ENCODE measurements at places on chromosomes 13 and 19. TPM values are rescaled to one million over a fixed set of nuclear protein-coding genes. Genes with fewer than 3 reads are reported as not detected.
A peak's percentile ranks its signal among the peaks of the same experiment; 100 is the strongest.

Gene ZNF470
- total RNA-seq = 4.3 TPM

Gene PRTN3
- total RNA-seq = not detected

Gene TMEM86B
- 1.7 TPM for total RNA-seq

Gene CACNA1A
- total RNA-seq = 0.09 TPM

Gene POGLUT2
- total RNA-seq = 6.3 TPM

Gene ZGLP1
- total RNA-seq = 5.5 TPM

Gene ZNF441
- 6.7 TPM for total RNA-seq

Gene FGF14
- not detected for total RNA-seq

Gene ZNF578
- total RNA-seq = 1.1 TPM

Gene PDS5B
- 22.4 TPM for total RNA-seq

Gene TMEM145
- total RNA-seq = 0.21 TPM

DNA sequence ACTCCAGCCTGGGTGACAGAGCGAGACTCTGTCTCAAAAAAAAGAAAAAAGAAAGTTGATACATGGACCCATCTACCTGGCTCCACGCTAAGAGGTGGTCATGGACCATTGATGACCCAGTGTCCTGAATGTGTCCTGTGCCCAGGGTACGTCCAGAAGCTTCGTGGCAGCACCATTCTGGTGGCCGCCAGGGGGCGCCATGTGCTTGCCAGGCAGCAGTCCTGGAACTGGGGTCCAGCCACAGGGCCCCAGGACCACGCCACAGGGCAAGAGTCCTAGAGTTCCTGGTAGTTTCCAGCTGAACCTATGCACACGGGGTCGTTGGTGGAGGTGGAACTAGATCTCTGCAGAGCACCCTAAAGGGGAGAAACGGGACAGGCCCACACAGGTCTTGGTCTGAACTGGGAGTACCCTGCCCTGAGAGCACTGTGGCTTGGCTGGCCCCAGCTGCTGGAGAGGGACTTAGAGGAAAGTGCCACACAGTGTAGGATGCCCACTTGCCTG, 19.9 kb upstream of the FBXO27 start:
- peak; percentile 33 for DNase-seq

- no peak for DNase-seq
These were observed 15.4 kb upstream of the SIGLEC6 start for GRCh38 chr19:51546650-51547396.

- DNase-seq = peak; percentile 11
These were observed 72.6 kb upstream of the SERTM1 start for GRCh38 chr13:36601186-36601585.

GRCh38 chr13:35470671-35471661, 5.5 kb downstream of the MAB21L1 start:
- no peak for DNase-seq

GRCh38 chr13:93534181-93534700, 307.6 kb downstream of the GPC6 start:
- DNase-seq = no peak

GRCh38 chr19:14476673-14477401, 1.7 kb upstream of the PTGER1 start:
- peak; percentile 71 for DNase-seq

- peak; percentile 2 for DNase-seq
These were observed 42.9 kb downstream of the CAB39L start for GRCh38 chr13:49400755-49401659.

GRCh38 chr19:3692141-3693024, 7.9 kb downstream of the PIP5K1C start:
- no peak for DNase-seq

- DNase-seq = no peak
These were observed 459.2 kb downstream of the TSHZ3 start for GRCh38 chr19:30890033-30890432.

- DNase-seq = no peak
These were observed 444.8 kb downstream of the LIG4 start for GRCh38 chr13:107770541-107770940.

DNA sequence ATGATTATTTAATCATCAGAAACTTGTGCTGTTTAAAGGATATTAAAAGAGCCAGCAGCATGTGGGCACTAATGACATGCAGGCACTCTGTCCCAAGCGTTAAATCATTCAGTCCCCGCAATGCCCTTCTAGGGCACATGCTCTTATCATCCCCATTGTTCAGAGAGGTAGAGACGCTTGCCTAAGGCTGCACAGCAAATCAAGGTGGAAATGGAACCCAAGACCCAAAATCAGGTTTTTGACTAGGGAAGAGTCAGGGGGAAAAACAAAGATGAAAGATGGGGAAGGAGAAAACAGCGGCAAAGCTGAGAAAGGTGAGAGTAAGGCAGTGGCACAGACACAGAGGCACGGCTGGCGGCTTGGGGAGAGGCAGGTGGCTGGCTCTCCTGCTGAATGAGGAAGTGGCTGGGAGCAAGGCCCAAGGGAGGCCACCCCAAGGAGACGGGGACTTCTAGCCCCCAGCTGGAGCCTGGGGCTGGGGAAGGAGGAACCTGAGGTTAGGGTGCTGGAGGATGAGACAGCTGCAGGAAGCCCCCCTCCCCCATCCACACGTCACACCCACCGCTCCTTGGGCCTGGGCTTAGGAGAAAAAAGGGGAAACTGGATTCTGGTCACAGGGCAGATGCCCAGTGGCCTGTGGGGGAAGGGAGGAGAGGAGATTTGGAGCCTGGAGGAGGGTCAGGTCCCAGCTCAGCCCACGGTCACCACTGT, 1.0 kb upstream of the TYROBP start:
- DNase-seq = no peak

- no peak for DNase-seq
These were observed 8.8 kb downstream of the ZNF787 start for GRCh38 chr19:56112313-56112709.

DNA sequence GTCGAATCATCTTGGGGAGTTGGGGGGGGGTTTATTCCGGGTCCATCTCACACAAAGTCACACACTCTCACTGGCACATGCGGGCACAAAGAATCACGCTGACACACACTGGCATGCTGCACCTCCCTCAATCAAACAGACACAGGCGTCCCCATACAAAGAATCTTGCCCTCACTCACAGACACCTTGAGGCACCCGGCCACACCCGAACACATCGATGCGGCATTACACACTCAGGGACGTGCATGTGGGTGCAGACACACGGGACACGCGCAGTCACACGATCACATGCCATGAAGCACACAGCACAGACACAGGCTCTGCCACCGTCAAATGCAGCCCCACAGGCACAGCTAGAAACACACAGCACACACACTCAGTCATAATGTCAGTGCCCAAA, 7.8 kb downstream of the NFIX start:
- no peak for DNase-seq

- DNase-seq = peak; percentile 83
These were observed 22.3 kb upstream of the CLDN10 start for GRCh38 chr13:95530178-95530577.

DNA sequence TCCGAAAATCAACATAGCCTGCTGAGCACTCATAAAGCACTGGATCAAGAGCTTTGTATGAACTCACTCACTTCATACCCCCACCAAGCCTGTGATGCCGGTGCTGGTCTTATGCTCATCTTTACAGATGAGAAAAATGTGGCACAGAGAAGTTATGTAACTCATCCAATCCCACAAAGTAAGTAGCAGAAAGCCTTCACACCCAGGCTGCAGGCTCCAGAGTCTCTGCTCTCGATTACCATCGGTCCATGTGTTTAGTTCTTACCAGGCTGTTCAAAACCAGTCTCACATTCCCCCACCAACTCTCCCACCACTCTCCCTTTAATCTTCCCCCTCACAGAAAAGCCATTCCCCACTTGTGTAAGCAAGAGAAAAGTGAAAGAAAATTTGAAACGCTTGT, 276.0 kb downstream of the DNAJC15 start:
- no peak for DNase-seq
